Dorsolateral prefrontal cortex (tissue), 122 donors: ENCODE measurements at places on chromosomes 3 and 15. TPM values are rescaled to one million over a fixed set of nuclear protein-coding genes. Genes with fewer than 3 reads are reported as not detected.

Gene PLD1
- 31.4 TPM for total RNA-seq

DNA sequence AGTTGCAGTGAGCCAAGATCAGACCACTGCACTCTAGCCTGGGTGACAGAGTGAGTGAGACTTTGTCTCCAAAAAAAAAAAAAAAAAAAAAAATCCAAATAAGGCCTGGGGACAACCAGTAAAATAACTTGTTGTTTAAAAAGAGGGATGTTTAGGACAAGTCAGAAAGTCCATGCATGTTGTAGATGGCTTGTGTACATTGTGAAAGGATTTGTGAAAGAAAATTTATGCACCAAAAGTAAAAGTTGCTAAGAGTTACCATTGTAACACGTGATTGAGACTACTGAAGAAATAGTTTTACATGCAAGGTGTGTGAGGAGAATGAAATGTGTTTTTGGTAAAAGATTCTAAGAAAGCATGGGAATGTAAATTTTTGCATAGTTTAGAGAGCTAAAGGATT, 35.7 kb upstream of the SEC61A1 start:
- DNase-seq: no peak

DNA sequence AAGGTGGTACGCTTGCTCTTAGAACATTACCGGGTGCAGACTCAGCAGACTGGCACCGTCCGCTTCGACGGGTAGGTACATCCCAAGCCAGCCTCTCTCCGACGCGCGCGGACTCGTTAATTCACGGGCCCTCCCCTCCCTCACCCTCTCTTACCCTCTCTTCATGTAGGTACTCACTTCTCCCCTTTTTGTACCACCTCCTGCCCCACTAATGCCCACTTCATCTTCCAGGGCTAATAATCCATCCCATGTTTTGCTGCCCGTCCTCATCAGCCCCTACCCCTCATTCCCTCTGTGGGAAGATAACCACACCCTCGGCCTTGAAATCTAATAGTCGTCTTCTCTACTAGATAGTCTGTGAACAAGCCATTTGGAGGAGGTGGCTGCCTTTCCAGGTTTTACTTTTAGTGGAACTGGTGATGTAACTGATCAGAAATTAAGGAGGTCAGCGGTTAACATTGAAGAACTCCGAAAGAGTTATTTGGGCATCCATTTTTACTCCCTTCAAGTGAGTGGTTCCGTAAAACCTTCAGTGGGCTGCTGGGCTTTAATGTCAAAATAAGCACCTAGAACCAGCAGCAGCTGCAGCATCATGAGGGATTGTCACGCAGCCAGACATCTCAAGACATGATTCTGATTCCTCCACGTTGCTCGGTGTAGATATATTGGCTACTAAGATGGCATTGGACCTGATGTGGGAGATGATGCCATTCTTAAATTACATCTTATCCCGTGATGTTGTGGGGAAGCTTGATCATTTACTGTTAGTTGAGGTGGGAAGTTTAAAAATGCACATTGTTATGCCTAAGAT, 1.3 kb downstream of the FEM1B start:
- peak; percentile 30 for DNase-seq

Gene CORO2B
- 84.6 TPM for total RNA-seq

Gene ABHD6
- total RNA-seq: 50.1 TPM

DNA sequence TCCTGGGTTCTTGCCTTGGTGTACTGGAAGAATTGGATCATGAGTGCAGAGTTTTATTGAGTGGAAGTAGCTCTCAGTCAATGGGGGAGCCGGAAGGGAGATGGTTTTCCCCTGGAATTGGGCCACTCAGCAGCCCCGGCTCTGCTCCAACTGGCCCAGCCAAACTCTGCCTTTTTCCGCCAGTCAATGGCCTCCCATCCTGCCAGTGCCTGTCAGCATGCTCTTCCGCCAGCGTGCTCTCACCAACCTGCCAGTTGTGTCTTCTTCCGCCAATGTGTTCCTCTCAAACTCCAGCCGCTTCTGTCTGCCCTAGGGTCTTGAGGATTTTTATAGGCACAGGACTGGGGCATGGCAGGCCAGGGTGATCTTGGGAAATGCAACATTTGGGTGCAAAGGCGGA, 12.4 kb upstream of the AADACL2 start:
- DNase-seq: no peak

Gene AADACL2
- total RNA-seq: not detected

GRCh38 chr3:169526246-169526645, 137.3 kb downstream of the MECOM start:
- DNase-seq: no peak

Gene SKOR1
- total RNA-seq: 2.1 TPM

Gene EPHB1
- 32.6 TPM for total RNA-seq

DNA sequence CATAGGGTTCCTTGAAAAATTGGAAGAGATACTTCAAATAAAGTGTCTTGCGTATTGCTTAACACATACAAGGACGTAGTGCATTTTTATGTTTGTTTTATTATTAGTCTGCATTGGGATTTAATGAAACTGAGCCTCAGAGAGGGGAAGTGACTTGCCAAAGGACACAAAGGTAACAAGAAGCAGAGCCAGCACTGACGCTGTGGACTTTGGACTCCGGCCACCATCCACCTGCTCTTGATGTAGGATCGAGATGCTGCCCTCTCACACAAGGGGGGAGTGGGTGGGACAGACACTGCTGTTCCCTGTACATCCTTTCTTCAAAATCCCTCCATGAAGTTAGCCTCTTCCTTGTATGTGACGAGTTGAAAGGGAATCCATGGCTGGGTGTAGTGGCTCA, 435.4 kb upstream of the RGMA start:
- no peak for DNase-seq

Gene SLC22A14
- 2.8 TPM for total RNA-seq

Gene P2RY14
- total RNA-seq: 1.4 TPM

Gene HYAL1
- 2.0 TPM for total RNA-seq

- no peak for DNase-seq
Measured at GRCh38 chr15:69515508-69515907, 62.9 kb downstream of the RPLP1 start.

DNA sequence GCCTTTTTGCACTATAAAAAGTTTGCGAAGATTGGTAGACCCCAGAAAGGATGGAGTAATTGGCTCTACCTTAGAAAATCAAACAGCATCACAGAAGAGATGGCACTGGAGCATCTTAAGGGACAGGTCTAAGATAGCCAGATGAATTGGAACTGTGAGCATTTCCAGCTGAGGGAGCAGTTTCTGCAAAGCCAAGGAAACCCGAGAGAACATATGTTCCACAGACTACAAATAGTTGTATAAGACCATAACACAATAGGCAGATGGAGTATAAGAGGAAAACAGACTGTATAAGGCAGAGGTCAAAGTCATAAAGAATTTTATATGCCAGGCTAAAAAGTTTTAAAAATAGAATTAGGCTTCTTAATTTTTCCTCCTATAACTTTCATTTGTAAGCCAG, 46.0 kb downstream of the TSC22D2 start:
- no peak for DNase-seq

- DNase-seq: no peak
Measured at GRCh38 chr15:68550004-68550403, 28.8 kb upstream of the CORO2B start.

DNA sequence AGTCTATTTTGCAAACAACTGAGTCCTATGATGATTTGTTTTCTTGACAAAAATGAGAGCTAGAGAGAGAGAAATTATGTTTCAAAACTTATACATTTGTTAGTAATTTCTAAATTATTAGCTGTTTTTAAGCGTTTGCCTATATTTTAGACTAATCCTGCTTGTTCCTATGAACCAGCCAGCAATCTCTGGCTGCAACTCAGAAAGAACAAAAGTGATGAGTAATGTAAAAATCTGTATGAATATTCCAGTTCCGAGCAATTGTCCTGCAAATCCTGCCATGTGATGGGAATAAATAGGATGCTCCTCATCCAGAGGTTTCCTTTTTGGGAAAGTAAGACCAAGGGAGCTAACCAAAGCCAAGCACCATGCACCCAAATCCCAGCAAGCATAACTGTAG, 228.3 kb upstream of the GBE1 start:
- DNase-seq: no peak

- DNase-seq: no peak
Measured at GRCh38 chr3:156187146-156187769, 66.9 kb downstream of the KCNAB1 start.

Gene ATOSA
- 48.2 TPM for total RNA-seq

Gene KBTBD13
- total RNA-seq: not detected

DNA sequence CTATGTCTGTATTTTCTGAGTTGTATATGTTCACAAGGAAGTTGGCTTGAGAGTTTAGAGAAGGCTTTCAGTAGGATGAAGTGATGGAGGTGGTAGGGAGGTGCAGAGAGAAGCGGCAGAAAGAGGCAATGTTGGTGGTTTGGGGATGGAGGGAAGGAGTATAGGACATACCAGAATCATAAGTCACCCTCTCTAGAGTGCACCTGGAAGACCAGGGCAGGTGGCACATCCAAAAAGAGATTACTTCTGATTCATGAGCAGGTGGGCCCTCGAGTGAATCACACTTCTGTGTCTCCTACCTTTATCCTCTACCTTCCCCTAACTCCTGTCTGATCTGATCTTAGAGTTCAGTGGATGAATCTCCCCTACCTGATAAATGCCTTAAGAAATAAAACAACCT, 41.8 kb upstream of the MRPL3 start:
- no peak for DNase-seq

- DNase-seq: no peak
Measured at GRCh38 chr3:28267984-28268849, 26.8 kb downstream of the CMC1 start.

Gene ALCAM
- total RNA-seq: 79.1 TPM

GRCh38 chr3:136261826-136262225, 11.7 kb downstream of the PCCB start:
- no peak for DNase-seq

DNA sequence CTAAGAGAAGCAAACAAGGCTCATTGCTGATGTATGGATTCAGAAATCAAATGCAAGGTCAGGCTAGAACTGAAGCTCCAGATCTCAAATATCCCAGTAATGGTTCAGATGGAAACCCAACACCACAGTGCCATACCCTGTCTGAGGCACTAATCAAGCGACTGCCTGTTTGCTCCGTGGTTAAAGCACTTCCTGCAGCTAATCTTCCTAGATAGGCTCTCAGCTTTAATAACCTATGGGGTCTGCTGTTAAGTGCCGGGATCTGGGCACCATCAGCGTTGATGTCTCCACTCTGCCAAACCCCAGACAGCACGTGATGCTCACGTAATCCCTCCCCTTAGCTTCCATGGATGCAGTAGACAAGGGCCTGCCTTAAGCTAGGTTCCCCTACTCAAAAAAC, 262.6 kb downstream of the MECOM start:
- DNase-seq: no peak

Gene IMPG2
- 0.74 TPM for total RNA-seq

DNA sequence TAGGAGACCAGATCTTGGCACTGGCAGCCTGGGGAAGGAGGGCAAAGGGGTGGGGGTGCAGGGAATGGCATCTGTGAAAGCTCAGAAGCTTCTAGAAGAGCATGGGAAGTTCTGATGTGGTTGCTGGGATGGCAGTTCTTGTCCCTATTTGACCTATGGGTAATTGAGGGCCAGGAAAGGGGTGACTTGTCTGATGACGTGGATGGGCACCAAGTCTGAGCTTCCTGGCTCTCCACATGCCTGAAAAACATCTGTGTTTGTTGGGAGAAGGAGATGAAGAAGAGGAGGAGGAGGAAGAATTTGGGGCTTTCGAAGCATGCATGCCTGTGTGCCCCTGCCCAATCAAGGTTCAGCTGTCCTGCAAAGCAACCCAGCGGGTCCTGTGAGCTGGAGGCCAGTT, 158.8 kb downstream of the SMAD6 start:
- no peak for DNase-seq

DNA sequence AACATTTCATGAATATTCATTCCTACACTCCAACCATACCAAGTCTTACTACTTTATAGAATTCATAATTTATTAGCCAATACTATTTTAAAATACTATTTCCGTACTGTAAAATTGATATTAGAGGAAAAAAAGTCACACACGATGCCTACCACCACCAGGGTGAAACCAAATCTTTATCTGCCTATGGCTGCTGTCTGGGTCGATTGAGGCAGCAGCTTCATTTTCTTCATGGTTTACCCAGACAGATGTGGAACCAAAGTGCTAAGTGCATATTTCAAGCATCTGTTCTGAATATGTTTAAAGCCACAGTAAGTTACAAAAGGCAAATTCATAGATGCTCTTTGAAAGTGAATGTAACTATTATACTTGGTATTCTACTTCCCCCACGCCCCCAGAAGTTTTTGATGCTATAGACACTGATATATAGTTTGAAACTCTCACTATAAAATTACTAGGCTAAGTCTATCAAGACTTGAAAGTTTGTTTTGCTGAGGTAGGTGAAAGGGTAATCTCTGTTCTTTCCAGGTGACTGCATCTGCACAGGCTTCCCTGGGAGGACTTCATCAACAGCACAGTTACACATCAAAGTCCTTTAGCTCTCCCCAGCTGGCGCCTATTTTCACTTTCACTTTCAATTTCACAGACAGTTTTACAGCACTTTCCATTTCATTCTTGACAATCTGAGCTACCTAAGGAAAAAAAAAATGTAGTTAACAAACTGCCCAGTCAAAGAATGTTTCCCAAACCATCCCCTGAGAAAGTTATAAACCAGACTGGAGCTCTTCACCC, 113.9 kb downstream of the POLQ start:
- DNase-seq: no peak

DNA sequence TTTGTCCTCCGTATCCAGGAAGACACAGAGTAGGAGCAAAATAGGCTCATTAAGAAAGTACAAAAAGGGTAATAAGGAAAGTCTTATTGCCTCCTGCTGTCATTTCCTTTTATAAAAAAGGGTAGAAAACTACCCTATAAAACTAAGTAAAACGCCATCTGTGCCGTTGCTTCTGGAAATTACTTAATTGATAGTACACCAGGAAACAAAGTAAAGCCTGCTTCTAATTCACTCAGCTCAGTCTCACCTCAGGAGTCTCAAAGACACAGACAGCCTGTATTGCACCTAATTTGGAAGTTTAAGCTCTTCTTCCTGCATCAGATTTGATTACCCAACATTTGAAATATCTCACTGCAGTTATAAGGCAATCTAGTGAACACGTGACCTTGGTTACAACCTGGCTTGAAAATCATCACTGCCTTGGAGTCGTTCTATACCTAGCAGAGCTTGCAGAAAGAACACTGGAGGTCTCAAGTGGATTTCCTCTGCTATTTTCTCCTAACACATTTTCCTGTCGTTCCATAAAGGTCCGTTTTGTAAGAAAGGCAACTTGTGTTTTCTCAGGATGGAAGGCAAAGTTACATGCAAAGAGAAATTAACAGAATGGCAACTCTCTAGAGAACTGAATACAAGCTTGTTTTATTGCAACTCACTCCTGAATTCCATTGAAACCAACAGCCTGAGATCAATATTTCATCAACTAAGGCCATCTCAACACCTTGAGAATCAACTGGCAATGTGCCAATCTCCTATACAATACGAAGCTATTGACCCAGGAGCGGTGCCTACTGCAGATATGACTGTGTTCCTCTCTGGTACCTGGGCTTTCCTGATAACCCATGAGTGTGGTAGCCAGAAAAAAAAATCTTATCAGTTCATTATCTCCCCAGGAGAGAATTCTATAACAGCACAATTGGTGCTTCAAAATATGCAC, 203.3 kb upstream of the LMCD1 start:
- DNase-seq: no peak

Gene HHATL
- total RNA-seq: 252 TPM

- no peak for DNase-seq
Measured at GRCh38 chr3:19473971-19474580, 325.8 kb downstream of the KCNH8 start.
